ENCODE measurements at places on chromosomes 3 and 15. TPM values are rescaled to one million over a fixed set of nuclear protein-coding genes. Genes with fewer than 3 reads are reported as not detected.

GRCh38 chr3:57135964-57136719, 29.0 kb downstream of the IL17RD start:
- H3K27ac ChIP-seq: no peak overlapping the region
- H3K36me3 ChIP-seq: no peaks in the 10 kb centered on the region
- no peaks in the 10 kb centered on the region for H3K27me3 ChIP-seq
- H3K4me1 ChIP-seq: no peaks in the 10 kb centered on the region

Gene LINGO1
- not detected for total RNA-seq

Gene CDHR4
- total RNA-seq: 0.30 TPM

- H3K4me3 ChIP-seq: no peak overlapping the region
- no peaks in the 10 kb centered on the region for H3K27me3 ChIP-seq
- no peaks in the 10 kb centered on the region for H3K36me3 ChIP-seq
- peaks cover 44% of the 10 kb centered on the region for H3K4me1 ChIP-seq
- H3K27ac ChIP-seq: no peak overlapping the region
These were observed 70.4 kb downstream of the KLF13 start for GRCh38 chr15:31396881-31397560.

GRCh38 chr3:147416931-147417330, 7.8 kb downstream of the ZIC1 start:
- H3K36me3 ChIP-seq: no peaks in the 10 kb centered on the region
- peaks cover 72% of the 10 kb centered on the region for H3K27me3 ChIP-seq
- DNase-seq: no peak
- peaks cover 13% of the 10 kb centered on the region for H3K4me1 ChIP-seq
- H3K27ac ChIP-seq: no peak overlapping the region
- no peak overlapping the region for H3K4me3 ChIP-seq

Gene CNTN4
- not detected for total RNA-seq

DNA sequence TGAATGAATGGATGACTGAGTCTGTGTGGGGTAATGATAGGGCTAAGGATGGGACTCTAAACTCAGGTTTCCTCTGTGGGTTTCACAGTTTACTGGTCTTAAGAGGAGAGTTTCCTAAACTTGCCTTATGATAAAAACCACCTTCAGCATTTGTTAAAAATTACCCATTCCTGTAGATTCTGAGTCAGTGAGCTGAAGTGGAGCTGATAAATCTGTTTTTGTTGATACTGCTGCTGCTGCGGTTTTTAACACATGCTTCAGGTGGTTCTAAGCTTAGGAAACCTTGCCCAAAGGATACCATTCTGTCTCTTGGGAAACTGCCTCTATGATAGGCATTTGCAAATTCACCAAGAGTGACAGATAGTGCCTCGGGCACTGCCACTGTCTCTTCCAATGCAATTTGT, 52.6 kb downstream of the MECOM start:
- H3K27me3 ChIP-seq: no peaks in the 10 kb centered on the region
- no peak for DNase-seq
- H3K36me3 ChIP-seq: no peaks in the 10 kb centered on the region
- no peaks in the 10 kb centered on the region for H3K4me1 ChIP-seq

DNA sequence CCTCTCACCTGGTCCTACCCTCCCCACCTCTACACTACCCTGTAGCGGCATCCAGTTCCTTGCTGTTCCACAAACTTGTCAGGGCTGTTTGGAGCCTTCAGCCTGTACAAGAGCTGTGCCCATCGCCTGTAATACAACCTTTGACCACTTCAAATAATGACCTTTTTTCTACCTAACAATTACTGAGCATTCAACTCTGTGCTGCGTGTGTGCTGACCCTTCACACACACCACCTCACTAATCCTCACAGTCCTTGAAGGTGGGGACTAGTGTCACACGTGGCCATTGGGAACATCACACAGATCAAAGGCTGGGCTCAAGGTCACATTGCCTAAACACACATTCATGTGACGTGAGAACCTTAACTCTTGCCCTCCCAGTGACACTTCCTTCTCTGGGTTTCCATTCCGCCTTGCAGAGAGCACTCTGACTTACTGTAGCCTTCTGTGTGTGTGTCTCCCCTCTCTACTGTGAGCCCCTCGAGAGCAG, 3.1 kb downstream of the C3orf20 start:
- no peak overlapping the region for H3K4me3 ChIP-seq
- H3K27me3 ChIP-seq: no peaks in the 10 kb centered on the region
- H3K36me3 ChIP-seq: no peaks in the 10 kb centered on the region

DNA sequence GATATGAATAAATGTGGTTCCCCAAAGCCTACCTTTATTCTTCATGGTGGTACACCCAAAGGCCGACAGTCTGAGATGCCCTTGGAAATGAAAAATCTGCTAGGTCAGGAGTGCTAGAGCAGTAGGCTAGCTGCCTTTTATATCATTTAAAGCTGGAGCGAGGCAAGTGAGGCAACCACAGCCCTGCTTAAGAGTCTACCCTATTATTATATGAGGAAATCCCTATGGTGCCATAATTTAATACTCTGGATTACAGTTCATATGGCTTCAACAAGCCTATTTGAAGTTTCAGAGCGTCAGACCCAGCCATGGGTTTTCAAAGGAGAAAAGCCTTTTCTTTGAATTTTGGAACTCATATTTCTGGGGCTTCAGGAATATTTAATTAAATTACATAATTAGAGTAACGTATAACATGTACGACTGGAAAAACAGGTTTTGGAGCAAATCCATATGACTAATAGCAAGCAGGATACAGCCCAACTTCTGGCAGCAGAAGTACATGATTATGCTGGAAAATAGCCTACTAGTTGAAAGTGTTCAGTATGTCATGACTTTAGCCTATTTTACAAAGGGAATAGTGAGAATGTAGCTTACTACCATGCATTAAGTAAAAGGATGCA, 18.0 kb upstream of the SLTM start:
- H3K4me3 ChIP-seq: no peak overlapping the region
- no peaks in the 10 kb centered on the region for H3K27me3 ChIP-seq
- H3K4me1 ChIP-seq: no peaks in the 10 kb centered on the region
- no peaks in the 10 kb centered on the region for H3K36me3 ChIP-seq
- no peak for DNase-seq
- no peak overlapping the region for H3K27ac ChIP-seq

Gene CAMK1
- total RNA-seq: 8.7 TPM

Gene TMEM108
- not detected for total RNA-seq

- no peak overlapping the region for H3K4me3 ChIP-seq
- H3K36me3 ChIP-seq: no peaks in the 10 kb centered on the region
- no peaks in the 10 kb centered on the region for H3K4me1 ChIP-seq
- no peak overlapping the region for H3K27ac ChIP-seq
- H3K27me3 ChIP-seq: no peaks in the 10 kb centered on the region
These were observed 288.3 kb upstream of the C2CD4B start for GRCh38 chr15:62453375-62453774.

Gene RBM5
- total RNA-seq: 473 TPM

GRCh38 chr3:127754411-127755304, 67.7 kb downstream of the MGLL start:
- peaks cover 17% of the 10 kb centered on the region for H3K4me1 ChIP-seq
- H3K27me3 ChIP-seq: no peaks in the 10 kb centered on the region
- peak overlapping the region; percentile 52 for H3K27ac ChIP-seq
- DNase-seq: no peak

- H3K4me1 ChIP-seq: no peaks in the 10 kb centered on the region
- H3K27me3 ChIP-seq: no peaks in the 10 kb centered on the region
- H3K36me3 ChIP-seq: no peaks in the 10 kb centered on the region
- no peak overlapping the region for H3K27ac ChIP-seq
- DNase-seq: no peak
- H3K4me3 ChIP-seq: no peak overlapping the region
These were observed 19.1 kb upstream of the FSTL1 start for GRCh38 chr3:120469882-120470301.

DNA sequence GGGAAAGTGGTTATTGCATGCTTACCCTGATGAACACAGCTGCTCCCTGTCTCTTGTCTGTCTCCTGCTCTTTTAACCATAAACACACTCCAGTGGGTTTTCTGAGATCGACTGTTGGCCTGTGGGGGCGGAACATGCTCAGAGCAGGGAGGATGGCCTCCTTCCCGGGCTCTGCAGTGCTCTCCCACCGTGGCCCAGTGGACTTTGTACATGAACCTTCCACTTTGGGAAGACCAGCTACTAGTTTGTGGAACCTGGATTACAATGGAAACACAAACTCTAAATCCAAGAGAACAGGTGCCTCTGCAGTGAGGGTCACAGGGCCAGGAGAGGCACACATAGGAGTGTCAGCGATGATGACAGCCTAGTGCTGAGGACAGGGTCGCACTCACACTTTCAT, 56.5 kb downstream of the KLF13 start:
- no peak overlapping the region for H3K4me3 ChIP-seq
- DNase-seq: no peak
- H3K27ac ChIP-seq: no peak overlapping the region
- H3K27me3 ChIP-seq: no peaks in the 10 kb centered on the region
- peaks cover 30% of the 10 kb centered on the region for H3K36me3 ChIP-seq

Gene SLC22A13
- total RNA-seq: 0.40 TPM

DNA sequence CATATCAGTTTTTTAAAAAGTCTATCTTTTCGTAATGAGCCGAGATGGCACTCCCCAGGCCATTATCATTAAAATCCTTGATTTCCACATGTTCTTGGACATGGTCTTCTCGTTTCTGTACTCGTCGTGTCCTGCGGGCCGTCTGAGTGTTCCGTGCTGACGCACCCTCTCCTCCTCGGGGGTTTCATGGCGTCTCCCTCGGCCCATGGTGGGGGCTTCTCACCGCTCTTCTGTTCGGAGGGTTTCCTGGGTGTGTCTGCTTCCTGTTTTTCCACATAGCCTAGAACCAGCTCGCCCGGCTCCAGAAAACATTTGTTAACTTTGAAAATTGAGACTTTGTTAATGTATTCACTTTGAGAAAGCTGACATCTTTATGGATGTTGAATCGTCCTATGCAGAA, 92.7 kb downstream of the VGLL4 start:
- no peak for DNase-seq
- H3K27me3 ChIP-seq: no peaks in the 10 kb centered on the region
- H3K4me1 ChIP-seq: no peaks in the 10 kb centered on the region
- peaks cover 22% of the 10 kb centered on the region for H3K36me3 ChIP-seq
- no peak overlapping the region for H3K4me3 ChIP-seq
- H3K27ac ChIP-seq: no peak overlapping the region

DNA sequence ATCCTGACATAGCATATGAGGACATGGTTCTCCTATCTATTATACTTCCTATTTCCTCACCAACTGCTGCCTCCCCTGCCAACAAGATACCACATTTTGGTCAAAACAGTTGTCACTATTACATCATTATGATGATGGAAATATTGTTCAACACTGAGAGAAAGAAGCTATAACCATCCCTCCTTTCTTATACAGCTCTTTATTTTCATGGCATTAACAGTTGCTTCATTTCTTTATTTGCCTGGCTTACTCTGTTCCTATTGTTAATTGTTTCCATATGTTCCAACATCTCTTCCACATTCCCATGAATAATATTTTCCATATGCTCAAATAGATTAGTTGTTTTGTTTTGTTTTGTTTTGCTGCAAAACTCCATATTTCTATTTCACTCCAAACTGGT, 40.8 kb upstream of the FILIP1L start:
- H3K4me1 ChIP-seq: no peaks in the 10 kb centered on the region
- DNase-seq: no peak
- no peak overlapping the region for H3K4me3 ChIP-seq

DNA sequence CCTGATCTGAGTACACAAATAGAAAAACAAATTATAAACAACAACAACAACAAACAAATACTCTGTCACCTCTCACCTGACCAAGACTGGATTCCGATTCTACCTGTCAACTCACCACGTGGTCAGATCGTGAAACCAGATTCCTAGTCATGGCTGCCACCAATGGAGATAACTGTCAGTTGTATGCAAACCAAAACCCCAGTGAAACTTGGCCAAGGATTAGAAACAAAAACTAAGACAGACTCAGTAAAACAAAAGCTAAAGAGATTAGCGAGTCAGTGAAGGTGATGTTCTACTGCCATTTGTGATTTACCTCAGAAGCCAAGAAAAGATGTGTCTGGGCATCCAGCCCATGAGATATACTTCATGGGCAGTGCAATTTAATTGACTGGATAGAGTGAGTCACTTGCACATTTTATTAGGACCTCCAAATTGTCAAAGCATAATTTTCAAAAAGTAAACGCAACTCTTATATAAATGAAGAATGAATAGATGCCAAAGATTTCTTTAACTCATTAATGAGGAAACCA, 31.1 kb downstream of the PHLDB2 start:
- H3K36me3 ChIP-seq: peaks cover 3% of the 10 kb centered on the region
- H3K4me3 ChIP-seq: no peak overlapping the region
- H3K27ac ChIP-seq: no peak overlapping the region
- no peaks in the 10 kb centered on the region for H3K4me1 ChIP-seq

DNA sequence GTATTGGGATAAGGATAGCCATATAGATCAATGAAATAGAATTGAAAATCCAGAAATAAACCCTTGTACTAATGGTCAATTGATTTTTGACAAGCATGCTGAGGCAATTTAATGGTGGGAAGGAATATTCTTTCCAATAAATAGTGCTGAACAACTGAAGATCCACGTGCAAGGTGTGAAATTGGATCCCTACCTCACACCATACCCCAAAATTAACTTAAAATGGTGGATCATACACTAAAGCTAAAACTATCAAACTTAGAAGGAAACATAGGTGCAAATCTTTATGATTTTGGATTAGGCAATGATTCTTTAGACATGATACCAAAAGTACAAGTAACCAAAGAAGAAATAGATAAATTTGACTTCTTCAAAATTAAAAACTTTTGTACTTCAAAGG, 22.1 kb upstream of the SYNM start:
- H3K4me1 ChIP-seq: no peaks in the 10 kb centered on the region
- H3K27ac ChIP-seq: no peak overlapping the region
- no peaks in the 10 kb centered on the region for H3K36me3 ChIP-seq
- H3K27me3 ChIP-seq: peaks cover 3% of the 10 kb centered on the region
- DNase-seq: no peak

DNA sequence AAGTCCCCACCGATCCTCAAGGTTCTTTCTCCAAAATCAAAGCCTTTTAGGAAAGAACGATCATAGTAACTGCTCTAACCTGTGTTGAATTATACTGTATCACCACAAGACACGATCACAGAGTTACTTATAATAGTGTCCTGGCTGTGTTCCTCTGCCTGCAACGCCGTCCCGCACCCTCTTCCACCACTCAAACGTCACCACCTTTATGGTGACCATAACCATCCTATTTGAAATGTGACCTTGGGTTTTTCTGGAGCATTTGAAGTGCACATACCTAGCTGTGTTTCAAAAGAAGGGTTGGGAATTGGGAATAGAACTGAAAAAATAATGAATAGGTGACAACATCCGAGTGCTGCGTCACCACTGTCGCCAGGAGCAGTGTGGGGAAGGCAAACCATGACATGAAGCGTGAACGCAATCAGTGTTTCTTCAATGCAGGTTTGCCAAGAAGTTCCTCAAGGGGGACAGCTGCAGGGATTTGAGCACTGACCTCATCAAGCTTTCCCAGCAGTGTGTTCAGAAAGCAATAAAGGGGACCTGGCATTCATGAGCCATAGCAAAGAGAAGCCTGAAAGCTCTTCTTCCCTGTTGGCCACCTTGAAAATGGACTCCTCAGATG, 769 bp upstream of the SELENOS start:
- H3K36me3 ChIP-seq: peaks cover 58% of the 10 kb centered on the region
- DNase-seq: peak; percentile 17
- no peak overlapping the region for H3K27ac ChIP-seq
- no peaks in the 10 kb centered on the region for H3K27me3 ChIP-seq
- H3K4me1 ChIP-seq: peaks cover 20% of the 10 kb centered on the region

Gene IQCF5
- total RNA-seq: not detected

Gene TAGLN3
- total RNA-seq: not detected

GRCh38 chr3:127320529-127321121, 32.8 kb upstream of the PRR20G start:
- no peaks in the 10 kb centered on the region for H3K4me1 ChIP-seq
- DNase-seq: no peak
- no peaks in the 10 kb centered on the region for H3K27me3 ChIP-seq
- H3K36me3 ChIP-seq: no peaks in the 10 kb centered on the region
- no peak overlapping the region for H3K4me3 ChIP-seq
- no peak overlapping the region for H3K27ac ChIP-seq

Gene TMEM45A
- total RNA-seq: 0.49 TPM

Gene MRAS
- total RNA-seq: 4.9 TPM

Gene REC114
- total RNA-seq: not detected

Gene STAB1
- 1.8 TPM for total RNA-seq

Data from natural killer cell (primary cell).